Femur (tissue), 1 donor: ENCODE measurements at places on chromosomes 3 and 15.

DNA sequence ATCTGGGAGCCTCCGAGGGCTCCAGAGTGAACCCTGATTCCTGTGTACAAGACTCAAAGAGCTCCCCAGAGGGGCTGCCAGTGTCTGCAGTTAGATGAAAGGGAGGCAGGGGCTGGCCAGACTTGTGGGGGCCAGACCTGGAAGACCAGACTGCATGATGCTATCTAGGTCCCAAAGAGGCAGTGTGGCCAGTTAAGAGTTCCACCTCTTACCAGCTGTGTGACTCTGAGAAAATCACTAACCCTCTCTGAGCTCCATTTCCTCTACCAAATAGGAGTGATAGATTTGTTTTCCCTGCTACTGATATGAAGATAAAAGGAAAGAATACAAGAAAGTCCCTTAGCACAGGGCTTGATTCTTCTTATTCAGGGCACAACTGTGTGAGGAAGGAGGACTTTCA lies 29.0 kb downstream of the ACSBG1 start:
- no peak for DNase-seq

DNA sequence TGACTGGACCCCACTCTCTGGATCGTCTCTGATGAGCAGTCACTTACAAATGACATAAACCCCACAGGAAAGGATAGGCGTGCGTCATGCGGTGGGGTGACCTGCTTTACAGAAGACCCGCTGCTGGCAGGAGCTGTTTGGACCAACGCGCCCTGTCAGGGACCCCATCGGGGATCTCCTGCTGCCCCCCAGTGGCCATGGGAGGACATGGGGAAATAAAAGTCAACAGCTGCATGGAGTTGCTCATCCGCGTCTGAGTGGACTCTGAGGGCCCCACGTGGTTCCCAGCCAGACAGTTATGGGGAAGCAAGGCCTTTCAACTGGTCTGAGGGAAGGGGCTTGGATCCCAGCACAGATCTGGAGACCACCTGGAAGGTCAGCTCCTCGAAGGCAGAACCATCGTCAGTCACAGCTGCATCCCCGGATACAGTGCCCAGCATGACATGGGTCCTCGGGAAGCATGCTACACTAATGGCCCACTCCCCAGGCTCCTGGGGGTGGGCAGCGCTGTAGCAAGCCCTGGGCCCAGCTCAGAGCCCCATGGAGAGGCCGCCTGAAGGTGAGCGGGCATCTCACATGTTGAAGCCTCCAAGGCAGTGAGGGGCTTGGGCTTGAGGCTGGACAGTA lies 32.1 kb downstream of the PTH1R start:
- peak; percentile 93 for DNase-seq

DNA sequence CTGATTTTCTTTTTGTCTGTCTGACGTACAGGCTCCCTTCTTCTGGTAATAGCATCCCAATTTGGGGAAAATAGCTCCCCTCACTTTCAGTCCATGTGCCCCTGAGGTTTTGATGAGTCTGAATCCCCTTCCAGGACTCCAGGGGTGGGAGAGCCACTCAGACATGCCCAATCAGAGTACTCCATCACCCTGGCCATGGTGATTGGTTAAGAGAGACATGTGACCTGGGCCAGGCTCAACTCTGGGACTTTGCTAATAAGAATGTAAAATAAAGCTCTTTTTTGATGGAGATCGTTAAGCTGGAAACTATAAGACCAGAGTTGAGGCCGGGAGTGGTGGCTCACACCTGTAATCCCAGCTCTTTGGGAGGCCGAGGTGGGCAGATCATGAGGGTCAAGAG lies 9.2 kb upstream of the MEF2A start:
- DNase-seq = no peak

GRCh38 chr3:111246967-111247760 lies 175.5 kb downstream of the NECTIN3 start:
- no peak for DNase-seq

GRCh38 chr15:62647202-62647842 lies 395.2 kb upstream of the TPM1 start:
- peak; percentile 62 for DNase-seq

GRCh38 chr3:114456742-114457141 lies 162.9 kb downstream of the TIGIT start:
- DNase-seq = no peak

DNA sequence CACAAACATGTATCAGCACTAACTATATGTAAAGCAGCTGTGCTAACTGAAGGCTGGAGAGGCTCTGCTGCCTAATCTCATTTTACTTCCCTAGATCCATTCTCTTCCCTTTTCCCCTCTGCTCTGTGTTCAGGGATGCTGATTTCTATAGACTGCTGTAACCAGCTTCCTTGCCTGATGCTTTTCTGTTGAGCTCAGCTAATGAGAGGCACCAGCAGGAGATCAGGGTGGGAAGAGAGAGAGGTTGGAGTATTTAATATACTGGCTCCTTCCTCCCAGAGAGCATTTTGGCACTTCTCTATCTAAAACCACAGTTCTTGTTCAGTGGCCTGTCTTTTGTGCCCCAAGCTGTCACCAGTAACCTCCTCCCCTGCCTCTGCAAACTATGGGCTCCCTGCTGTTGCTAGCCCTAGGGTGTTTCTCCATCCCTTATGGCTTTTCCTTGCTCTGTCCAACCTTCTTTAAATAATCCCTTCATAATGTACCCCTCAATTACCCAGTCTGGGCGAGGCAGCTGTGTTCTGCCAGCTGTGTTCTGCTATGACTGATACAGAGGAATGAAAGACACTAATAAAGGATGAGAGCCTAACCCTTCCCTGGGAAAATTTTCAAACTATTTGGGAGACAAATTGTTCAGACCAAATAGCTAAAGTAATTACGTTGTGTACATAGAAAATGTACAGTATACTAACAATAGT lies 69.5 kb downstream of the CADPS start:
- no peak for DNase-seq

DNA sequence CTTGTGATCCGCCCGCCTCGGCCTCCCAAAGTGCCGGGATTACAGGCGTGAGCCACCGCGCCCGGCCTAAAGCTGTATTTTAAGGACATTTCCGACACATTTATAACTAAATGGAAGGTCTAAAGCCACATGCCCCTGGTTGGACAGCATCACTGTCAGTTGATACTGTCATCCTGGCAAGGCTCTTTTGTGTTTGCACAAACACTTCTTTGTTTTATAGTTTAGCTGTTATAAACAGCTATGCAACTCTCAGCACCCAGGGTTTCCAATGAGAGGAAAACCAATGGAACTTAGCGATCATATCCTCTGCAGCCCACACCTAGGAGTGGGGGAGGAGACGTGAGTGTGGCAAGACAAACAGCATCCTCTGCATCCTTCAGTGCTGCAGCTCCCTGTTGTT lies 19.7 kb downstream of the NIPA1 start:
- no peak for DNase-seq

- DNase-seq = no peak
These were observed 34.8 kb upstream of the FILIP1L start for GRCh38 chr3:100149130-100149529.

- no peak for DNase-seq
These were observed 62.5 kb downstream of the TLE3 start for GRCh38 chr15:70035051-70035718.

DNA sequence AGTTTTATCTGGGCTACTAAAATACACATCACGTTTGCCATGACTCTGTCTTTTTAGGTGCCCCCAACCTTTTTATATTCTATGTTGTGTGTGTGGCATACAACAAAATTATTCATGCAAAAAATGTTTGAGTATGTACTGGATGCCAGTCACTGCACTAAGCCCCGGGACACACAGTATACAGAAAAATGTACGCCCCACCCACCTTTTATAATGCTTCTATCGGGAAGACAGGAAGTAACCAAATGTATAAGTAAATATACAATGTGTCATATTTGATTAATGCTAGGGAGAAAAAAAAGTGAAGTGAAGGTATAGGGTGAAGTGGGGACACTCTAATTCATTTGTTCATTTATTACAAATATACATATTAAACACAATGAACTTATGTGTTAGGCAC lies 503.4 kb upstream of the MDFIC2 start:
- no peak for DNase-seq

- DNase-seq = no peak
These were observed 215.4 kb downstream of the UACA start for GRCh38 chr15:70547846-70548487.

- no peak for DNase-seq
These were observed 271.7 kb upstream of the NSMCE3 start for GRCh38 chr15:29541309-29541708.

DNA sequence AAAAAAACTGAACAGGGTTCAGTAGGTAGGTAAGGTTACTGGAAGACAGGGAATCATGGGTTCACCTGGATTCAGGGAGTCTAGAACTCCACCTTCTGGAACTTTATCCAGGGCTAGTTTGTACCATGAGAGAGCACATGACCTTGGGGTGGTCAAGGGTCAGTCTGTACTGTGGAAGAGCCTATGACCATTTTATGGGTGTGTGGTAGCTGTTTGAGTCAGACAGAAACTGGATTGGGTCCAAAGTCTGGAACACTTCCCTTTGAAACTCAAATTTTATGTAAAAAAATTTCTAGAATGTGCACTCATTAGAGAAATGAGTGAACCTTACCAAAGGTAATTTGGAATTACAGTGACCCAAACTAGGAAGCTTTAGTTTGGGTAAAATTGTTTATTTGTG lies 486.0 kb upstream of the AGTR1 start:
- DNase-seq = no peak

DNA sequence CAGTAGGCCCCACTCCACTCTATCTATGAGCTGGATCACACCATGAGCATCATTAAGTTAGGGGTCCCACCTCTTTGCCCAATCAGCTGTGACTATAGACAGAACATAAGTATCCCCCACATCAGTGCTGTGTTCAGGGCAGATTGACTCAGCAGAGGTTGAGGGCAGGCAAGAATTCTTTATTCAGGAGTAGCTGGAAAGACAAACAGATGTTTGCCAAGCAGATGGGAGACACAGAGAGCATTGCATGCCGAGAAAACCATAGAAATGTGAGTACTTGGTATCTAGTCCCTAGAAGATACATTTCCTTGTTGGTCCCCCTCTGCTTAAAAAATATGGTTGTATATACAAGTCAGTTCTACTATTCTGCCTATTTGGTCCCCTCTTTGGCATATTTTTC lies 440.8 kb downstream of the RAP2B start:
- no peak for DNase-seq

DNA sequence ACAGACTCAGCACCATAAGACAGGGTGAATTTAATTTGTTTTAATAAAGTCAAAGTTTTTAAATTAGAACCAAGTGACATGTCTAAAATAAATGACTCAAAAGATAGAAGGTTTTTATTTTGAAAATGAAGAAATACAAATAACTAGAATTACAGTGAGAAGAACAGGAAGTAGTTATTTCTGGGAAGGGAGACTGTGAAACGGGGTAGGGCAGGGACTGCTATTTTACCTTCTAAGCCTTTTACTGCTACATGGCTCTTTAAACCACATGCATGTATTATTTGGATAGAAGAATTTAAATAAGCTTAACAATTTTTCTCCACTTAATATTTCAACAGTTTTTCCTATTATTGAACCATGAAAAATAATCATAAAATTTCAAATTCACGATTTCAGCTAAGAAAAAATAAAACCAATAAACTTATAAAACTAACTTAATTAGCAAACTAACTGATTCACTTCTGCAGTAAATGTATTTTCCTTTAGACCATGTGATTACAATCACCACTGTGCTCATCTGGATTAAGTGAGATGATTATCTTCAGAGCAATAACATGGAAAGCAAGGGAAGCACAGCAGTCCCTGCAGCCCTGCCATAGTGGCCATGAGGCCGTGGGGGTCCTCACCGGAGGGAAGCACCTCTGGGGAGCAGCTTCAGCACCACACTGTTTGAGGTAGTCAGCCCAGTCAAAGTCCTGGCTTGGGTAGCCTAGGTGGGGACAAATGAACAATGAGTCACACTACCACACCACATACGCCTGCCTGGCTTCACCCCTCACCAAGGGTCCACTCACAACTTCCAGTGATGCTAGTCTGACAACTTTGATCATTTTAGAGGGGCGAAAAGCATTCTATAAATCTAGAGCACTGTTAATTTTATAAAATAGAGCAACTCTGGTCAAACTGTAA lies 28.3 kb upstream of the STIMATE start:
- DNase-seq = no peak

- DNase-seq = no peak
These were observed 194.2 kb downstream of the ATP10A start for GRCh38 chr15:25668901-25669300.

DNA sequence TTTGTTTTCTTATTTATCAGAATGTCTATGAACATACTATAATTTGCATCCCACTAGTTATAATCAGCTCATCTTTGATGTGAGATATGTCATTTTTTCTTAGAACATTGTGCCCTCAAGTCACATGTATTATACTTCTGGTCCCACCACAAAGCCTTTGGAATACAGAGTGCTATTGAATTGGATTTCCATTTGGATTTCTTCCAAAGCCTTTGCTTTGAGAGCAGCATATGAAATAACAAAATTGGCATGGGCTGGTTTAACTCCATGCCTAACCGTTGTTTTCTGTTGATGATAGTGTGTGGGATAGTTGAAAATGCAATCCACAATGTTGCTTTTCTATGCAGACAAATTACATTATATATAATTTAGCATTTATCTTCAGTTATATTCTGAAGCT lies 284.5 kb upstream of the PLSCR5 start:
- no peak for DNase-seq

- no peak for DNase-seq
These were observed 35.9 kb downstream of the CYP19A1 start for GRCh38 chr15:51302480-51302879.

- no peak for DNase-seq
These were observed 60.0 kb upstream of the SNRPA1 start for GRCh38 chr15:101354891-101355623.

- DNase-seq = no peak
These were observed 18.5 kb upstream of the RPL32 start for GRCh38 chr3:12859840-12860239.

DNA sequence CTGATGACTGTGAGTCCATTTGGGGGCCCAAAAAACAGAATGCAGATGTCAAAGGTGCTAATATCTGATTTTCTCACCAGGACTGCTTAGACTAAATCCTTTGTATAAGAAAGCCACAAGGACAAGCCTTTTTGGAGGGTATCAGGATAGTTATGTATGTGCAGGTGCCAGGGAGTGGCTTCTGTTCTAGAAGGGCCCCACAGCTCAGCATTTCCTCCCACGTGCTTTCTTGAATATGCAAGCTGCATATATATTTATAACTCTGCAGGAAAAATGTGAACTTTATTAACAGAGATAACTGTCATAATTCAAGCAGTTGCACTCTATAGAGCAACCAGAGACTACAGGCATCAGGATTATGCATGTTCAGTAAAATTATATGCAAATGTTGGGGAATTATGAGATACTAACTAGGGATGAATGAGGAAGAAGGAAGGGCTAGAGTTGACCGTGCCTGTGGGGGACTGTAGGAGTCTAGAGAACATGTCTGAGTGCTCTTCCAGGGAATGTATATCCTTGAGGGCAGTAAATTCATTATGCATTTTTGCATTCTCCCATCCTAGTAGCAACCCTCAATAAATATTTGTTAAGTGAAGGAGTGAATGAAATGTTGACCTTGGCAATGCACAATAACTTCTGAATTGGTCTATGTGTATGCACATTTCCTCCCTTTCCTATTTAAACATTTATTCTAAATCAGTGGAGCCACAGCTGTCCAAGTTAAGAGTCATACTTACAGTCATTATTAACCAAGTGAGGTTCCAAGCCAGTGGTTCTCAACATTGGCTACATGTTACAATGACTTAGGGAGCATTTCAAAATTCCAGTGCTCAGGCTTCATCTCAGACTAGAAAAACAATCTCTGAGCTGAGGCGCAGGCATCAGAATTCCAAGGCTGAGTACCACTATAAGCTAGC lies 94.8 kb upstream of the ANKRD28 start:
- no peak for DNase-seq
